ENCODE measurements at places on chromosomes 11 and 22.

- DNase-seq = no peak
Measured at GRCh38 chr11:130612291-130612851, 163.9 kb downstream of the ADAMTS15 start.

- DNase-seq = no peak
Measured at GRCh38 chr11:1559111-1559951, 12.7 kb downstream of the DUSP8 start.

DNA sequence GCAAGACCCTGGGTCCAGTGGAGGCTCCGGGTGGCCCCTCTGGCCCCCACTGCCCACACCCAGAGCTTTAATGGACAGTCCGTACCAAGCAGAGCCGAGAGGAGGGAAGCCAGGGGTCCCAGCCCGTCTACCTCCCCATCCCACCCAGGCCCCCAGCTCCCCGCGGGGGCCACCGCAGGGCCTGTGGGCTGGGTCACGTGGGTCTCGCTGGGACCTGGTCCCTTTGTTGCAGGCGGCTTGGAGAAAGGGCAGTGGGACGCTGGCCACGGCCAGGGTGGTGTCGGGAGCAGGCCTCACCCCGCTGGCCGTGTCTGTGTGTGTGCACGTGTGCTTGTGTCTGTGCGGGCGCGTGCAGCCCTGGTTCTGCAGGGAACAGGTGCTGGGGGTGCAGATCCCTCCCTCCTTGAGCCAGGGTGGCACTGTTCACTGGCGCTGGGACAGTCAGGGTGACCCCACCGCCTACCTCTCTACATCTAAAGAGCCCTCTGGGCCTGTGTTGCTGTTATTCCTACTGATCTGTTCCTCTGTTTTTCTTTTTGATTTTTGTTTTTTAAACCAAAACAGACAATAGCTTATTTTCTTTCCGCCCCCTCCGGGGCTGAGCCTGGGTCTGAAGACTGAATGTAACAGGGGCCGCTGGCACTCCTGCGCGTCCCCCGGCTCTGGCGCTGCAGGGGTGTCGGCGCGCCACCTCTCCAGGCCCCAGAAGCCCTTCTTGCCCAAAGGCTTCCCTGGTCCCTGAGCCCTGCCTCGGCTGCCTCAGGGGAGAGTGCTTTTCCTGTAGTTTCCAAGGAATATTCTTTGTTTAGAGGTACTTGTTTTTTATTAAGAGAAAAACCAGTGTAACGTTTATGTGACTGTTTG, 20.1 kb upstream of the TMEM191C start:
- DNase-seq = no peak

- no peak for DNase-seq
Measured at GRCh38 chr11:33412241-33412640, 155.1 kb downstream of the HIPK3 start.

DNA sequence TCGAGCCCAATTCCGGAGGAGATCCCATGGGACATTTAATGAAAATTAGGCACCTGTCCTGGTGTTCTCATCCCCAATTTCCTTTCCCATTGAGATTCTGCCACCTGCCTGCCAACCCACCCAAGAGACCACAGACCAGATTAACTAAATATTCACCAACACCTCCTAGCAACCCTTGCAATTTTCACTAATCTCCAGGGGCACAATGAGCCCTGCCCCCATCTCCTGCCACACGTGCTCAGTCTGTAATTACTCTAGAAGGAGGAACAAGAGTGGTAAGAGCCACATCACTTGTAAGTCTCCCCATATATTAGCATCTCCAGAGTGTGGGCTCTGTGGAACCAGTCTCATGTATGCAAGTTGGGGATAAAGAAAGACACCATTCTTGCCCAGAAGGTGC, 38.0 kb downstream of the IL18BP start:
- DNase-seq = no peak

DNA sequence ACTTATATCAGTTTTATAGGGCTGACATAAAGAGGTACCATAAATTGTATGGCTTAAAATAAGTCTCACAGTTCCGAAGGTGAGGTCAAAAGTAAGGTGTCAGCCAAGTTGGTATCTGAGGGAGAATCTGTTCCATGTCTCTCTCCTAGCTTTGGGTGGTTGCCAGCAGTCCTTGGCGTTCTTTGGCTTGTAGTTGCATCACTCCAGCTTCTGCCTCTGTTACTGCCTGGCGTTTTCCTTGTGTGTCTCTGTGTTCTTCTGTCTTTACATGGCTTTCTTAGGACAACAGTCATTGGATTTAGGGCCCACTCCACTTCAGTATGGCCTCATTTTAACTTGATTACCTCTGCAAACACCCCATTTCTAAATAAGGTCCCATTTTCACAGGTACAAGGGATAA, 16.7 kb downstream of the MMP7 start:
- DNase-seq = no peak

- DNase-seq = peak; percentile 52
Measured at GRCh38 chr11:64226507-64227051, 505 bp downstream of the NUDT22 start.

DNA sequence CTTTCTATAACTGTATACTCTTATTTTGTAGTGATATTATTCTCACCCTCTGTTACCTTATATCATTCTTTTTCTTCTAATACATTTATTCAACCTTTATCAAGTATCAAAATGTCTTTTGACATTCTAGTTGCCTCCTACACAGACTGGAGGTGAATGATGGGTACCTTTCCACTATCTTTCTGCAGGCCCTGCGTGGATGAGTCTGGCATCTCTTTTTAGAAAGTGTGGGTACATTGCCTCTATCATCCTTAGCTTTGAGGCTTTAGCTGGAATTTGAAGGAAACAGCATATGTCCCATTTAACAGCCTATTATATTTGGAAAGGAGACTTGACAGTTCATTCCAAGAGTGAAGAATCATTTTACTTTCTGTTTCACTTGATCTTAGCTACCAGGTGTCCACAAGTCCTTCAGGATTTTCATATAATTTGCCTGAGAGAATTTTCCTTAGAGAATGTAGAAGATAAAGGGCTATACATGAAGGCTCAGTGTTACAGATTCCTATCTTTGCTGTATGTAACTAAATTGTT, 192.0 kb downstream of the CWF19L2 start:
- DNase-seq = no peak

GRCh38 chr22:46993633-46994032, 231.2 kb downstream of the TBC1D22A start:
- no peak for DNase-seq

DNA sequence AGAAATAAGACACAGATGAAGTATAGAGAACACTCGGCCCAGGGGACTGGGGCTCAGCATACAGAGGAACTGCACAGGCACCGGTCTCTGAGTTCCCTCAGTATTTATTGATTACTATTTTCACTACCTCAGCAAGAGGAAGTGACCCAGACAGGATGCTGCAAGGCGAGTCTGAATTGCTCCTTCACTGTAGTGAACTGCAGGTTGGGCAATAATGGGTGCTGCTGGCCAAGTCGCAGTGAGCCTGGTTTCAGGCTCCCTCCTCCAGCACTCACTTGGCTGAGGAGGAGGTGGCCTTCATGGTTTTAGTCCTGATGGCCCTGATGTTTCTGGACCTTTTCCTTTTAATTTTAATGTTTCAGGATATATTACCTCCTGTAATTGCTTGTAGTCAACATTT, 10.4 kb downstream of the OR52K2 start:
- DNase-seq = no peak

GRCh38 chr11:128628325-128628673, 40.9 kb upstream of the ETS1 start:
- no peak for DNase-seq

DNA sequence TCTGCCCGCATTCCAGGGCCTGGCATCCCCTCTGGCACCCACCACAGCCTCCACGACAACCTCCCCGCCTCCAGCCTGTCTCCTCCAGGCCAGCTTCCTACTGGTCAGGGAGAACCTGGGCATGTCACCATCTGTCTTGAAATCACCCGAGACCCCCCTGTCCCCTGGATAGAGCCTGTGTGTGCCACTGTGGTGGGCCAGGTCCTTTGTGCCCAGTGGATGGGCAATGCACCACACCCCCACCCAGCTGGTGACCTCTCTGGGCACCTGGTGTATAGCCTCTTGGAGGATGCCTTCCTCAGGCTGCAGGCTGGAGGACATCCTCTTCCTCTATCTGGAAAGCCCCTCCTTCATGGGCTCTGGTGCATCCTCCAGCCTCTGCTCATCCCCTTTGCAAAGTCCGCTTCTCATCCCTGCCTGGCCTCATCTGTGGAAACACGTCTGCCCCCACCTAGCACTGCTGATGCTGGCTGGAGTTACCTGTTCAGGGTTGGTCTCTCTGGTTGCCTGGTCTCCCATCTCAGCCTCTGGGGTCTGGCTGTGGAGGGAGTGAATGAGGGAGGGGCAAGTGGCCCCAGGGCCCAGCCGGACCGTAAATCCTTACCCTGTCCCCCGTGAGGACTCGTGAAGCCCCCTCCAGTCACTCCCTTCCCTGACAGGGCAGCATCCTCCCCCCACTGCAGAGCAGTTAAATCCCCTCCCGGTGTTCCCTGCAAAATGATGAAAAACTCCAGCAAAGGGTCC, 589.6 kb downstream of the TBC1D22A start:
- DNase-seq = no peak

DNA sequence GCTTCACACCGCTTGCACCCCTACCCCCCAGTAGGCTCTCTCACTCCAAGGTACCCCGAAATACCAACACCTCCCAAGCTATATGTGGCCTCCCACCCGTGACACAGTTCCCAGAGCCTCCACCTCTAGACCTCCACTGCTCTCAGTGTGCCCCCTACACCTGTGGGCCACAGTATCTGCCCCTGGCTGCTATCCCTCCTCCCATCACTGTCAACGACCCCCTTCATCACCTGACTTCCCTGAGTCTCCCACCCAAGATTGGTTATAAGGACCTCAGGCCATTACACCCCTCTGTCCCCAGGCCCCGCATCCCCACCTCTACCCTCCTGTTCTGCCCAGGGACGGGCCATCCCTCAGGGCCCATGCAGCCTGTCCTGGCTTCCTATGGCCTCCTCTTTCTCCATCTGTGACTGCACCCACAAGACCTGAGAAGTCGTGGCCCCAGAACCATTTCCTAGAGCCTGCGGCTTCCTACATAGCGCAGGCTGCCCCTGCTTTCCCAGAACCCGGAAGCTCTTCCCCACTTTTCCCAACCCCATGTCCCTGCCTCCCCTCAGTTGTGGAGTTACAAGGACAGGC, 734 bp downstream of the ACR start:
- peak; percentile 0 for DNase-seq

- no peak for DNase-seq
Measured at GRCh38 chr22:25064894-25065560, 112.5 kb downstream of the KIAA1671 start.

DNA sequence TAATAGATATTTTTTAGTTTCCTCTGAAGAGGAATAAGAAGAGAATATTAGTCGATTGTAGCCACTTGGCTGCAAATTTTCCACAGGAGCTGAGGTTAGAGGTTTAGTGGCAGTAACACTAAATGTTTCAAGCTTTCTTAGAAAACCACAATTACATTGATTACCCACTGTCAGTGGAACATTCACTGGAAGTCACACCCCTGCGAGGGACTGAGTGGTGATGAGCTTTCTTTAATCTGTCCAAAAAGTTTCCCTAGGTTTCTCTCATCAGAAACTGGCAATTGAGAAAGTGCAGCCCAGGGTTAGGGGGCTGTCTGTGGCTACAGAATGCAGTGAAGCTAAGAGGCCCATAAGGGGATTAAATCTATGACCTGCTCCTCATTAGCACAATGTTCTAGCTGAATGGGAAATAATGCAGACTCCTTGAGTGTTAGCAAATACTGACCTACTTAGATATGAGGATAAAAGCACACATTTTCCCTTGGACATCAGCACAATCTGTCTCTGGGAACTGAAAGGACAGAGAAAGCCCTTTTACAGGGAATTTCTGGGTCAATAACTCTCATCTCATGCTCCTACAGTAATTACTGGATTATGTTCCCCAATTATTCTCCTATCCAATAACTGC, 189.5 kb downstream of the FAM76B start:
- no peak for DNase-seq

GRCh38 chr11:118606157-118606843, 1.1 kb upstream of the PHLDB1 start:
- DNase-seq = no peak

GRCh38 chr11:66676931-66677598, 622 bp downstream of the RBM4B start:
- DNase-seq = no peak

- no peak for DNase-seq
Measured at GRCh38 chr11:35134403-35135148, 4.4 kb upstream of the CD44 start.

DNA sequence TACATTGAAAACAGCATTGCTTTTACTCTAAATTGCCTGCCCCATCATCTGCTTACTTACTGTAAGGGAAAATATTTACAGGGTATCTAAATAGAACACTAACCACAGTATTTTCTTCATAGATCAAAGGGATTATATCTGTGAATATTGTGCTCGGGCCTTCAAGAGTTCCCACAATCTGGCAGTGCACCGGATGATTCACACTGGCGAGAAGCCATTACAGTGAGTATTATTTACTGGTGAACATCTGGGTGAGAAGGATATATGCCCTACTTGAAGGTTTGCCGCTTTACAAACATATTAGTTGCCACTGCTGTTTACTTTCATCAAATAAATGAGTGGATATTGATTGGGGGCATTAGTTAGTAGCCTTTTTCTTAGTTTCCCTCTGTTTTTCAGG, 5.9 kb upstream of the CNTF start:
- DNase-seq = no peak

DNA sequence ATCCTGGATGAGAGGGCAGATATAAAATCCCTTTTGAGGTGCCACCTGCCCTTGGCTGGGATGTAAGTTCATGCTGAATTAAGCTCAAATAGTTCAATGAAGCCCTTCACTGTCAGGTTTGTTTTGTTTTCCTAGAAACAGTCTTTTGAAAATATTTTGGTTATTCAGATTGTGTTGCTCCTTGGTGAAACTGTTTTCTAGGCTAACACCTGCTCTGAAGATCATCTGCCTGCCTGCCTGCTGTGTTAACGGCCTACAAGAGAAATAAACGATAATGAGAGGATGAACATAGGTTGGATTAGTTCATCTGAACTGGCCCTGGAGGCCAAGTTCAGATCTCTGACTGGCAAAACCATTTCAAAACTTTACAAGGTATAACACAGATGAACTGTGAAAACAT, 67.4 kb downstream of the ZBTB44 start:
- DNase-seq = no peak
